ENCODE measurements at places on chromosomes 16 and 17. TPM values are rescaled to one million over a fixed set of nuclear protein-coding genes. Genes with fewer than 3 reads are reported as not detected.

The CBFA2T3 gene
- 1.3 TPM for total RNA-seq

The CCT6B gene
- 2.7 TPM for total RNA-seq

The MT1F gene
- 6.8 TPM for total RNA-seq

The TNK1 gene
- total RNA-seq, result 4.8 TPM

The ZP2 gene
- total RNA-seq, result not detected

The UTS2R gene
- total RNA-seq, result not detected

The SLC12A3 gene
- total RNA-seq, result not detected

The SMTNL2 gene
- total RNA-seq, result not detected

The SALL1 gene
- not detected for total RNA-seq

The PMFBP1 gene
- total RNA-seq, result 2.0 TPM

The ATP2A1 gene
- total RNA-seq, result 1.4 TPM

The KRTAP1-5 gene
- total RNA-seq, result not detected

The OR3A2 gene
- 0.59 TPM for total RNA-seq

The CTRB2 gene
- total RNA-seq, result not detected
